Activated CD8-positive, alpha-beta T cell treated with anti-CD3 and anti-CD28 coated beads, Interleukin-2, amount 10 ng/mL, durations not matched to agents 7 days and 5 days (primary cell): ENCODE measurements at places on chromosomes 5 and 9. TPM values are rescaled to one million over a fixed set of nuclear protein-coding genes. Genes with fewer than 3 reads are reported as not detected.

DNA sequence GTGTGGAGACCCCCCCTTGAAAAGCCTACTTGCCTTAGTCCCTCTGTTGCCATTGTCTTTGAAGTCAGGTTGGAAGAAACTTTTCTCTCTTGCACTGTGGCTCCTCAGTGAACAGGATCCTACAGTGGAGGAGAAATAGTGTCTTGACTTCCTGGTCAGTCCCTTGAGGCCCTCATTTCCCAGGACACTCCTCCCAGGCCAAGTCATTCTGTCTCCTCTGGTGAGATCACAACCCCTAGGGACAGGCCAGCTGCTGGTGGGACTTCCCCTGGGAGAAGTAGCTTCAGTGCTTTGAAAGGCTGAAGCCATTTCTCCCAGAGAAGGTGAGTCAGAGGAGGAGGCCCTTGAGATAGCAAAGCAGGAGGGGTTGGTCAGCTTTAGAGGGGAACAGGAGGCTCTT lies 10.1 kb upstream of the GRIA1 start:
- no peak overlapping the region for H3K4me3 ChIP-seq
- no peaks in the 10 kb centered on the region for H3K27me3 ChIP-seq
- H3K4me1 ChIP-seq = no peaks in the 10 kb centered on the region

- H3K27ac ChIP-seq = no peak overlapping the region
- peaks cover 10% of the 10 kb centered on the region for H3K27me3 ChIP-seq
- DNase-seq = no peak
- H3K36me3 ChIP-seq = no peaks in the 10 kb centered on the region
- H3K4me1 ChIP-seq = no peaks in the 10 kb centered on the region
Observed at GRCh38 chr9:111582888-111583287, 16.6 kb downstream of the PTGR1 start.

GRCh38 chr5:125377141-125377540 lies 630.7 kb upstream of the ZNF608 start:
- no peak for DNase-seq
- no peaks in the 10 kb centered on the region for H3K4me1 ChIP-seq
- no peak overlapping the region for H3K4me3 ChIP-seq
- no peak overlapping the region for H3K27ac ChIP-seq
- no peaks in the 10 kb centered on the region for H3K27me3 ChIP-seq

DNA sequence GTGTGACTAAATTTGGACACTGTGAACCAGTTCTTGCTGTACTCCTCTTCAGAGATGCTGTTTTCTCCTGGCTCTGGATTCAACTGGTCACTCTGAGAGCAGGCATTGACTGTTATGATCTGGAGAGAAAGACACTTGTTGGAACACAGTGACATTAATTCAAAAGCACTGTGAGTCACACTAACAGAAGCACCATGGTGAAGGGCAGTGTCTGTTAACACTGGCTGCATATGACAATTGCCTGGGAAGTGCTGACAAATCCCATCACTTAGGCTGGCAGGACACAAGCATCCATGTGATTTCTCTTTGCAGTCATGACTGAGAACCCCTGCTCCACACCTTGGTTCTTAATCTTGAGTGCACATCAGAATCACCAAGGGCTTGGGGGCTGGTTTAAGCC lies 132.4 kb downstream of the TRPM6 start:
- no peaks in the 10 kb centered on the region for H3K27me3 ChIP-seq
- no peak for DNase-seq
- no peak overlapping the region for H3K4me3 ChIP-seq
- H3K4me1 ChIP-seq = no peaks in the 10 kb centered on the region

DNA sequence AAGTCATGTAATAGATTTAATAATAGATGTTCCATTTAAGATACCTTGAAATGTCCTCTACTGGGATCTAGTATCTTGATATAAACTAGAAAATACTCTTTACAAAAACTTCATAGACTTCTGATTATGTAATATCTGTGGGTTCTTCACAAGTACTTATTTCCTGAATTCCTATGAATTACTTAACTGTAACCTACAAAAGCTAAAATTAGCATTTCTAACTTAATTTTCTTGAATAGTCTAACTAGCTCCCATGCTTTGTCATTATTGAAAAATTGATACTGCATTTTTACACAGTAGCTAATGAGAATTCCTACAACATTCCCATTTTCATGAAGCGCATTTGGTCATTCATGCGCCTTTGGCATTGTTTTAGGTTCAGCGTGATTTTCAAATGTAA lies 1828.2 kb downstream of the MAT2B start:
- H3K4me1 ChIP-seq = no peaks in the 10 kb centered on the region
- DNase-seq = no peak
- H3K4me3 ChIP-seq = no peak overlapping the region

- no peaks in the 10 kb centered on the region for H3K36me3 ChIP-seq
- H3K27me3 ChIP-seq = peaks cover 8% of the 10 kb centered on the region
- H3K4me3 ChIP-seq = no peak overlapping the region
- H3K4me1 ChIP-seq = peaks cover 8% of the 10 kb centered on the region
Observed at GRCh38 chr5:97193355-97193688, 10.3 kb upstream of the RIOK2 start.

DNA sequence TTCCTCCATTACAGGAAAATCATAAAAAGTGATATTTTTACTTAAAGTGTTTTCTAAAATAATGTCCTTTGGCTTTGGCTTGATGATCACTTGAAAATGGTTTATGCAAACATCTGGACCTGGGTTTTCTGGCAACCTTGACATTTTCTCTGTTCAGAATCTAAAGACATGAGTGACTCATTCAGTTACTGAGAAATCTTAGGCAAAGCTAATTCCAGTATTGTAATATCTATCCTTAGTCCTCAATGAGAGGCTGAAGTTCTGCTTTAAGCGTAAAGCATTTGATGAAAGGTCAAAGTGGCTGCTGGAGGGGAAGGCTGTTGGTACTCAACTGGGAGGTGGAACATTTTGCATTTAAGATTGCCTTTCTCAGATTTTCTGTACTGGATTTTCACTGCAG lies 2.3 kb downstream of the MAN2A1 start:
- H3K27me3 ChIP-seq = no peaks in the 10 kb centered on the region
- no peak for DNase-seq
- H3K36me3 ChIP-seq = peaks cover 24% of the 10 kb centered on the region
- peak overlapping the region; percentile 62 for H3K27ac ChIP-seq
- peak overlapping the region; percentile 87 for H3K4me3 ChIP-seq
- peaks cover 65% of the 10 kb centered on the region for H3K4me1 ChIP-seq

Gene HMMR
- 87.7 TPM for total RNA-seq

Gene ORM2
- total RNA-seq = not detected
